ENCODE measurements at places on chromosomes 12 and 14.

- DNase-seq: no peak
These were observed 9.0 kb upstream of the PCNX1 start for GRCh38 chr14:70898111-70898745.

DNA sequence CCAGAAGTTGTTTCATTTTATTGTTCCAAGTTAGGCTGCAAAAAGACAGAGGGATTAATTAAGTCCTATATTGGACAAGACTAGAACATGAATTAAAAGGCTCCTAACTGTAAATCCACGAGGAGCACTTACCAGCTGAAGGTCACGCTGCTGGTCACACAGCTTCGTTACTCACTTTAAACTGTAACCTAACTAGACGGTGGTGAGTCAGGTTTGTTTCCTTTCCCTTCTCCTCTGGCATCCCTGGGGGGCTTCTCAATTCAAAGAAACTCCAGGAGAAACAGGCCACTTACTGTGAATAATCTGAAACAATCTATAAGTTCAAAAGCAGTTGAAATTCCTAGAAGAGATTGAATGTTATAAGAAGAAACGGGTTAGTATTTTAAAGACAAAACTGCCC is 331.4 kb downstream of the BCAT1 start:
- DNase-seq: no peak

DNA sequence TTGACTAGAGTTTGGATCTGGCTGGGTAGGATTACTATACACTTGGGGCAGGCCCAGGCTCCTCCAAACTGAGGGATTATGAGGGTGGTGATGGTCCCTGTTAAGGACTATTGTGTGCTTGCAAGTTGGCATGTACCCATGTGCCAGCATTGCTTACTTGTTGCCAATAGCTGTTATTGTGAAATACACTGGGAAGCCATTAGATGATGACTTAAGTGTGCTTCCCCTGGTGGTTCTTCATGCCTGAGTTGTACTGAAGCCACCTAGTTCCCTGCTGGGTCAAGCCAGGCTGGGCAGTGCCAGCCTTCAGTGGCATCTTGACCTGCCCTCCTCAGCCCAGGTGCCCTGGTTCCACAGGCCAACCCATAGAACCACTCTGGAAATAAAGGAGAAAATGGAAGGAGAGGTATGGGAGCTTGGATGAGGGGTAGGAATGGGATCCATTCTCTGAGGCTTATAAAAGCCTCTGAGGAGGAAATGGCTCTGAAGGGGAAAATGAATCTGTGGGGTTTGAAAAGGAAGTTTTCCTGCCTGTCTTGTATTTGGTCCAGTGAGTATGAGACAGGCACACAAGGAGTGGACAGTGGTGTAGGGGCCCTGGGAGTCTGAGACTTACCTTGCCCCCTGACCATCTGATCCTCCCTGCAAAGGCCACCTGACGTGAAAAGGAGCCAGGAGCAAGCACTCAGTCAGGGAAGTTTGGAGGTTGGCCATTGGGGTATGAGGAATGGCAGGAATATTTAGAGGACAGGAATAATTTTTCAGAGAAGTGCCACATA is 724 bp downstream of the LTB4R start:
- DNase-seq: no peak

DNA sequence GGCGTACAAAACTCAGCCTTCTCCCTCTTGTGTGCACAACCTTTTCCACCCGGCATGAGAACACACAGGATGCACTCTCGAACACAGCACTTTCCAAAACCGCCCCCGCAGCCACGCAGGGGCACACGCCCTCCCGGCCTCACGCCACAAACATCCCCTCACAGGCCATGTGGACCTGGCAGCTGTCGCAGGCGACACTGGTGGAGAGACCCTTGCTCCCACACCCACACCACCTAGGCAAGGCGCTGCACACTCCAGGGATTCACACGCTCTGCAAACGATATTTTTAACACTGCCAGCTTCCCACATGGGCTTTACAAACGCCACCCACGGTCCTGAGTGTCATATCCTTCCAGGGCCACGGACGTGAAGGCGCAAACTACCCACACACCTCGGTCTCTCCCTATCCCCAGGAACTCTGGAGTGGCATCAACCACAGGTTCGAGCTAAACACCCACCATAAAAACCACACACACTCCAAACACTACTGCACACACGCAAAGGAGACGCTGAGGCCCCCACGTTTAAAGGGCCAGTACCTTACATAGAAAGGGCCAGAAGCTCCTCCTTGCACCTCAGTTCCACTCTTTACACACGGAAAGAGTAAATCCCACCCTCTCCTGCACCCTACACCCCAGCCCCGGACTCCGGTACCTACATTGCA is 12.4 kb upstream of the ITGB7 start:
- DNase-seq: peak; percentile 42

GRCh38 chr12:29200586-29200985 is 51.5 kb downstream of the FAR2 start:
- no peak for DNase-seq

DNA sequence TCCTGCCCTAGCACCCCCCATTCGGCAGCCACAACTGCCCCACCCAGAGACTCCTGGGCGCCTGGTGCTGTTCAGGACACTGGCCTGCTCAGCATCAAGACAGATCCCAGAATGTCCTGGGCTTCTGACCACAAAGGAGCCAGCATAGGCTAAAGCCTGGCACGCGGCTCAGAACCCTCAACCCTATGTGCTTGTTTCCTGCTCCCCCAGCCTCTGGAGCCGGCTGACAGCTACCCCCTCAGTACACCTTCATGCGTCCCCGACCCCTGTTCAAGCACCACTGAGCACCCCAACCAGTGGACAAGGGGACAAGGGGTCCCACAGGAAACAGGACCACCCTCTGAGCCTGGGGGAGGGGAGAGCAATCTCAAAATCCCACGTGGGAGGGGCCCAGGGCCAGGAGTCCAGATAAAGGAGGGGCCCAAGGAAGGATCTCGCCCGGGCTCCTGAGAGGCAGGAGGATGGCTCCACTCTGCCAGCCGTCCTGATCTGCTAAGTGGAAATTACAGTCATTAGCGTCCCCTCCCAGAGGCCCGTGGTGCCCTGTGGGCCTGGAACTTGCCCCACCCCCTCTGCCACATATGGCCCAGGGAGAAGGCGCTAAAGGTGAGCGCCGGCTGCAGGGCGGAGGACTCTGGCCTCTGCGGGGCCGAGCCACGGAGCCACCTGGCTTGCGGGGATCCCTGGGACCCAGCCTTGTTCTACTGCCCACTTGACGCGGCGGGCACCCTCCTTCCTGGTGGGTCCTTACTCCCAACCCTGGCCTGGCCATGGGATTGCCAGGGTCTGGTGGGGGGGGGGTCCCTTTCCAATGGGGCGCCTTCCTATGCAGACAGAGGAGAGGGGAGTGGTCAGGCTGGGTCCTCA is 27.2 kb upstream of the GPR132 start:
- no peak for DNase-seq

DNA sequence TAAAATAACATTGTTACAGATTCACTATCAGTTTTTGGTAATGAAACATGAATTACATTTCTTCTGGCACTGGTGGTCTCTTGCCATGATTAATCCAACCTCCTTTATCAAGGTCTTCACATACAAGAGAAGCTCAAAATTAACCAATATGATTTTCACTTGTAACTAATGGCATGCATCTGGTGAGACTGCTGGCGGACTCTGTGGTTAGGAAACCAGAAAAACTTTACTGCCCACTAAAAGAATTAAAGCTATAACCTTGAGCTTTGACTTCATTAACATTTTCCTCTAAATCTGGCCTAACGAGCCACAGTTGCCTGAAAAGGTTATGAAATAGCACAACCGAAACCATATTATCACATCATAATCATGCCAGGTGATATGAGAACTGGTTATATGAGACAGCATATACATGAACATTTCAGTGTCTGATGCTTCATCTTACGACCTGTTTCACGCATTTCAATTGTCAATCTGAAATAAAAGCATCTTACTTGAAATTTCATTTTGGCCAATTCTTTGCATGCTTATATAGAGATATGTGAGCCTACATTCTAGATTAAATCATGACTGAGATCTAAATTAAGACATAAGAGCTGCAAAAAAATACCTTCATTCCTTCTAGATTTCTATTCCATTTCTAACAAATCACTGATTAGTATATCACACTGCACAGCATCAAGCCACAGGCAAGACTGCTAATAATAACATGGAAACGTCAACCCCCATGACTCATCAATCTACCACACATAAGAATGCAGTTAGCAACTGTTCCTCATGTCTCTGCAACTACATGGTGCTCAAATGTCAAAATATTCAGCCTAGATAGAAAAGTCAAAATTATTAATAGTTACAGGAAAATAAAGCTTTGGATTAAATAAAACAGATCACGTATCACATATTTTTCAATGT is 89.3 kb downstream of the OSBPL8 start:
- no peak for DNase-seq

DNA sequence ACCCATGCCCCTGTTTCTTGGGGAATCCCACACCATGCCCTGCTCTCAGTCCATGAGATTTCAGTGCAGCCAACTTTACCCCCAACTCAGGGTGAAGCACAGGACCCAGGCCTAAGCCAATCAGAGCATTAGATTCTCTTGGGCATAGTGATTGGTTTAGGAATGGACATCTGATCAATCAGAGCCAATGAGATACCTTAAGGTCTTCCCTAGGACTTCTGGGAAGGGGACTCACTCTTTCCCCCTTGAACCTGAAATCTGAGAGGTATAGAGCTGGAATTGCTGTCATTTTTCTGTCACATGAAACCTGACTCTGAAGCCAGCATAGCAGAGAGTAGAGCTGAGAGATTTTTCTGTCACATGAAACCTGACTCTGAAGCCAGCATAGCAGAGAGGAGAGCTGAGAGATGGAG is 127.1 kb downstream of the ZFP36L1 start:
- DNase-seq: no peak

DNA sequence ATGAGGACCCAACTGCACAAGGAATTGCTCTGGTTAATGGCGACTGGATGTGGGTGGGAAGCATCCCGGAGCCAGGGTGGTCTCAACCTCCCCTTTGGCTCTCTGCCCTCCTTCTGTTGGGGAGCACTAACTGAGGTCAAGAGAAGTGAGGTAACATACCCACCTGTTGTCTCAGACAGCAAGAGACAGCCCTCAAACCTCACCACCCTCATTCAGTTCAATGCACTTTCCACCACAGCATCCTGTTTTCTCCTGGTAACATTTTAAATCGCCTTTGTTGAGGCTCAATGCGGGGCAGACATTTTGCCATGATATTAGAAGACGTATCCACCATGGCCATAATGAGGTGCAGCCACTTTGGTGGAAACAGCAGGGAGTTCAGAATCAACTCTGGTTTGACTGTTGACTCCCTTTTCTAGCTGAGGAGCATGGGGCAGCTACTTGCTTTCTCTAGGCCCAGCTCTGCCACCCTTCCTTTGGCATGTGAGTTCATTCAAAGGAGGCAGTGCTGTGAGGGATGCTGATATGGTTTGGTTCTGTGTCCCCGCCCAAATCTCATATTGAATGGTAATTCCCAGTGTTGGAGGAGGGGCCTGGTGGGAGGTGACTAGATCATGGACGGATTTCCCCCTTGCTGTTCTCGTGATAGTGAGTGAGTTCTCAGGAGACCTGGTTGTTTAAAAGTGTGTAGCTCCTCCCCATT is 338.6 kb downstream of the PCNX1 start:
- no peak for DNase-seq

Data from activated gamma-delta T cell treated with Interleukin-2 at 50 U/mL for 16 hours (primary cell).